T follicular helper cell (primary cell): ENCODE measurements at places on chromosomes 4 and X.

GRCh38 chrX:24662352-24662751, 15.2 kb upstream of the PCYT1B start:
- DNase-seq = no peak

GRCh38 chr4:123345137-123345934, 51.3 kb upstream of the SPRY1 start:
- DNase-seq = no peak

GRCh38 chrX:5449323-5449722, 779.3 kb downstream of the NLGN4X start:
- no peak for DNase-seq

DNA sequence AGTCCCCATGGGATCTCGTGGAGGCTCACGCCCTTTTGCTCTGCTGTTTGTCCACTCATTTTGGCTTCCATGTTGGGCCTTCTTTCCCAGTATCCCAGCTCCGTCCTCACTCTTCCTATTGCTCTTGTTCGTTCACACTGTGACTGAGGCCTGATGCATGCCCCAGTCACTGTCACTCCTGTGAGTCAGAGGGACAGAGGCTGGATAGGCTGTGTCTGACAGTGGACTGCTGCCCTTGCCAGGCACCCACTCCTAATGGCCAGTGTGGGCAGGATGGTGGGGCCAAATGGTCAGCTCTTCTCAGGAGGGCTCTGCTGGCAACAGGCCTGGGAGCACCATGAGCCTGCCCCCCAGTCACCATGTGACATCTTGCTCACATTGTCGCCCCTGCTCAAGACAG, 40.0 kb downstream of the HADH start:
- no peak for DNase-seq
